ENCODE measurements at places on chromosomes 7 and 10.

DNA sequence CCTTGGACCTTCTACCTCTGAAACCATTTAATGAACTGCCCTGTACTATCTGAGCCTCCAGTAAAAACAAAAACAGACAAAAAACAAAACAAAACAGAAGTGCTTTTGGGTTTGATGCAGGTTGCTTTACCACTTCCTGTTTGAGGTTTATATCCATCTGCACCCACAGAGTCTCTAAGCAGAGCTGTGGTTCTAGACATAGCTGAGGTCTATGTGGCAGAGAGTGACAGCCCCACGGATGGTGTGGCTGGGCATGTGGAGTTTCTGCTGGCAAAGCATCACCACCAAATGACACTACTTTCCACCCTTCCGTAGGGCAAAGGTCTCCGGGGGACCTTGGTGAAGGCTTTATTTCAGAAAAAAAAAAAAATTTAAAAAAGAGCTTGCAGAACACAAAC, 754.2 kb downstream of the GRID1 start:
- DNase-seq = no peak

GRCh38 chr7:127745445-127745844, 93.5 kb downstream of the SND1 start:
- no peak for DNase-seq

- no peak for DNase-seq
Observed at GRCh38 chr10:19483421-19483820, 332.8 kb upstream of the PLXDC2 start.

DNA sequence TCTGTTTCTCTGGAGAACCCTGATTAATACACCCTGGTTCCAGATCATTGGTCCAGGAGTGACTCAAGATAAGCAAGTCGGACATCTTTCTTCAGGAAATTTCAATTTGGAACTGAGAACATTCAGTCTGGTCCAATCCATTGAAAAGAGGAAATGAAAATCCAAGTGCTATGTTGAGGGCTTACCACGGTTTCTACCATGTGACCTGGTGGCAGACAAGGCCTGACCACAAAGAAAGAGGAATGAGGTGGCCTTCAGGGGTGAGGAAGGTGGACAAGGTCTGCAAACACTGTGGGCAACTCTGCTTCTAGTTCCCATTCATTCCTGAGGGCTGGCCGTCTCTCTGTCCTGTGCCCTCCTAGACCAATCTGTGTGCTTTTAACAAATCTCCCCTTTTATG, 149.2 kb upstream of the GHITM start:
- DNase-seq = no peak

DNA sequence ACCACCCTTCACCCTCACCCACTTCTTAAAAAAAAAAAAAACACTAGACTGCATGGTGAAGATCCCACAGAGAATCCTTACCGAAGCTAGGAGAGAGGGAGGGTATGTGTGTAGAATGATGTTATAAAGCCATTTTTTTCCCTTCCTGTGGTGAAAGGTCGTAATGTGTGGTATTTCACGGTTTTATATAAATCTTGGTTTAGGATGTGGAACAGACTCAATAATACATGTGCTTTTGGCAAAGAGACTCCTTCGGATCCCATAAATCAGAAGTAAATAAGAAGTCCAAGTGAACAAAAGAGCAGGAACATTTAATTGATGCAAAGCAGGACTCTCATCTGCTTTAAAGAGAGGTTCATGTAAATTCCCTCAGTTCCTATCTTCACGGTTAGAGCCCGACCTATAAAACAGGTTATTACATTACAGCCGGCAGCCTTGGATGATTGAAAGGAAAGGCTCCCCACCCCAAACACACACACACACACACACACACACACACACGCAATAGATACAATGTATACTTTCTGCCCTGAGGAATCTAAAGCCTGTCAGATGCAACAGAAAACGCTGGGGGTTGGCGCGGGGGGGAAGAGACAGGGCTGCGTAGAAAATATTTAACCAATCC, 8.8 kb downstream of the DLX5 start:
- no peak for DNase-seq

- DNase-seq = no peak
Observed at GRCh38 chr7:127029823-127030222, 222.9 kb downstream of the GRM8 start.

DNA sequence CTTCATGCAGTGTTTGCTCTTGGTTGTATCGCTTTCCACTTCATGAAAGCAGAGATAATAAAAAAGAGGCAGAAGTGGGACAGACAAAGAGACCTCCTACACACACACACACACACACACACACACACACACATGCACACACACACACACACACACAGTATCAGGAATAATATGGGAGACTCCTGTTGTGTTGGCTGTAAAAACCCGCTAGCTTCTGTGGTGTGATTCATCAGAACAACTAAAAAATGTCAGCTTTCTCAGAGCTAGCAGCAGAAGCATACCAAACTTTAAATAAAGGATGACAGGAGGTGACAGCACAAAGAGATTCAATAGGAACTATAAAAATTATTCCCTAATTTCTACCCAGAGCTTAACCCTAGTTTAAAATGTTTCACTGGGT, 148.2 kb upstream of the LRRTM3 start:
- no peak for DNase-seq

DNA sequence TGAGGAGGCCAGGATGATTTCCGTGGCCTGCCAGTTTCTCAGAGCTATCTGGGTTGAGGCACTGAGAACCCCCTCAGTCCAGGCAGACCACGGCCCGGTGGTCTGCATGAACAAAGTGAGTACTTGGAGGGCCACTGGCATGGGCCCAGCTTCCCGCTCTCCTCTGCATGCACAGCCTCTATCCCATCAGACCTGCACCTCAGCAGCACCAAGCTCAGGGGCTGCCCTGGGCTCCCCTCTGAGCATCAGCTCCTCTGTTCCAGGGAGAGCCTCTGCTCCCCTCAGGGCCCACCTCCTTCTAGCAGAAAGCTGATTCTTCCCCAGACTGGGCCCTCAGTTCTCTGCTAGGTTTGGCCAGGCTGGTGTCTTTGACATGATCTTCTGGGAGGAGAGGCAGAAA, 469.9 kb downstream of the DNAJB6 start:
- no peak for DNase-seq
